ENCODE measurements at places on chromosomes 2 and 18.

DNA sequence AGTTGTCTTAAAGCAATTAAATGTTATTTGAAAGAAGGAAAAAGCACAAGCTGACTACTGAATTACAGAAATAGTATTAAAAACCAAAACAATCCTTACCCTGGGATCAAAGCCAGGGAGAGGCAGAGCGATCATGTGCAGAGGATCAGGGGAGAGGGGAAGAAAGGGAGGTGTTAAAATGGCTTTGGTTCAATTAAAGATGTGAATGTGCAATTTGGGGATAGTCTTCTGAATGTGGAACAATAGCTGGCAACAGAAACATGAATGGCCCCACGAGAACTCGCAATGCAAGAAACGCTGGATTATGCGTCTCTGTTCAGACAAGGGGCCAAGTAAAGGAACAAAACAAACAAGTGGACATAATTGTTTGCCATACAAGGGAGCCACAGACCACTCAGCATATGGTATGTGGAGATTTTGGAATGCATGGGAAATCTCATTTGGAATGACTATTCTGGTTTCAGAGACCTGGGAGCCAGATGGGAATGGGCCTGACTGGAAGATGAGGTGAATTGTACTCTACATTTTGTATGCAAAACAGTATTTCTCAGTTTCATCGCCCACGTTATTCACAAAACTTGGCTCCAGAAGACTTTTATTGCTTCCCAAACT lies 155.4 kb downstream of the SLC4A3 start:
- DNase-seq: no peak

GRCh38 chr2:158733430-158733755 lies 61.7 kb upstream of the DAPL1 start:
- DNase-seq: no peak

- DNase-seq: no peak
Observed at GRCh38 chr2:217085543-217085942, 225.7 kb upstream of the TNP1 start.

GRCh38 chr2:47061944-47062678 lies 93.0 kb downstream of the STPG4 start:
- DNase-seq: no peak

GRCh38 chr2:29479401-29479800 lies 364.2 kb downstream of the CLIP4 start:
- no peak for DNase-seq

DNA sequence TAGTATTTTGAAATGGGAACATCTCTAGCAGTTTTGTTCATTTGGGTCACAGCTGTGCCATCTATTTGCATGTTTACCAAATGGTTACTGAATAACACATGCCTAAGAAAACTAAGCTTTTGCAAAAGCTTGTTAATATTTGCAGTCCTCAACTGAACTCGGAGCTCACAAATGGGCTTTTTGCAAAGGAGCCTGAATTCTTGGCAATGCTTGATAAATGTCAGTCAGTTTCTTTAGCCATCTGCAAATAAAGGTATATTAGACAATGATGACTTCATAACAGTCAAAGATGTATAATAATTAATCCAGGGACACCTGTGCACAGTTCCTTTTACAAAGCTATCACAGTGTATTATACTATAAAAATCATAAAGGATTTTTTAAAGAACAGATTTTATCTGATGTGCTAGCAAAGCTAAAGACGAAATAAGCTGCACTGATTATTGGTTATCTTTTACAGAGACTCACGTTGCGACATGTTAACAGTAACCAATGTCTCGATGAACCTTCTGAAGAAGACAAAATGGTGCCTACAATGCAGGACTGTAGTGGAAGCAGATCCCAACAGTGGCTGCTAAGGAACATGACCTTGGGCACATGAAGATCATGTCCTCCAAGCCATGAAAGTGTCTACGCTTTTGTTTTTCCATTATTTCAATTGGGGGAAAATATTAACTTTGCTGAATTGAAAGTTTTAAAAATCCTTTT lies 248.4 kb upstream of the KCNJ3 start:
- no peak for DNase-seq

GRCh38 chr2:159609811-159610549 lies 6.4 kb downstream of the BAZ2B start:
- DNase-seq: no peak

DNA sequence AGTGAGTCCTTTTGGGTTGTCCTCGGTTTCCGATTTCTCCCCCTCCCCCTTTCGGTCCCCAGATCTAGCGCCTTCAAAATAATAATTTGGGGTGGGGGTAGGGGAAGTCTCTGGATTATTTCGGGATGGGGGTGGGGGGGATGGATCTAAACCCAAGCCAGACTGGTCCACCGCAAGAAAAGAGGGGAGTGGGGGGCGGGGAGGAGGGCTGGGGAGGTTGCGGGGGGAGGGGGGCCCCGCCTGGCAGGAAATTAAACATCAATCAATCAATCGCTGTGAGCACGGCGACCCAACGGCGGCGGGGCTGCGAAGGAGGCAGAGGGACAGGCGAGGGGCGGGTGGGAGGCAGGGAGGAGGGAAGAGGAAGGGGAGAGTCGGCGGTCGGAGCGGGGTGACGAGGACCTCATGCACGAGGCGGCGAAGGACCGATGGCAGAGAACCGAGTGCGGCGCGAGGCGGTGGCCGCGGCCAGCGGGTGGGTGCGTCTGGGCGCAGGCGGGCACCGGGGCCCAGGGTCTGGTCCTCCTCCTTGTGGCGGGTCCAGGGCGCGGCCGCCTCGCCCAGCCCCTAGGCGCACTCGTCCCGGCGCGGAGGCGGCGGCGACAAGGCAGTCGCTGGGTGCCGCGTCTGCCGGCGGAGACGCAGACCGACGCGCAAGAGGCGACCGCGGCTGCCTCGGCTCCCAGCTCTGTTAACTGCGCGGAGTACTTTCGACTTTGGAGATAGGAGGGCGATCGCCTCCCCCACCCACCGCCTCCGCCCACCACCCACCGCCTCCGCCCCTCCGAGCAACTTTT lies 468 bp upstream of the SATB2 start:
- DNase-seq: no peak

DNA sequence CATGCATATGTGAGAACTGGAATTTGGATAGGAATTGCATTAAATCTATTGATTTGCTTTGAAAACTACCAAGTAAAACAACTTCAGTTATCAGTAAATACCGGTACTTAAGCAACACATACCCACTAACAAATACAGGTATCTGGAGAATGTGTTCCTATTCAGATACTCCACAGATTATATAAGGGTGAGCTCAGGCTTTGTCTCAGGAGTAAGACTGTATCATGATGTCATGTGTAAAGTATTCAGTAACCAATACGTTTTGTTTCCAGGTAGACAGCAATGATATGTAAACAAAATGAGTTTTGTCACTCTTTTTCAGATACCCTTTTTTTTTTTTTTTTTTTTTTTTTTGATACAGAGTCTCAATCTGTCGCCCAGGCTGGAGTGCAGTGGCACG lies 74.8 kb downstream of the DSC3 start:
- DNase-seq: no peak

GRCh38 chr2:39525636-39526412 lies 88.7 kb upstream of the MAP4K3 start:
- no peak for DNase-seq

- DNase-seq: no peak
Observed at GRCh38 chr2:120854014-120854620, 118.4 kb downstream of the GLI2 start.

DNA sequence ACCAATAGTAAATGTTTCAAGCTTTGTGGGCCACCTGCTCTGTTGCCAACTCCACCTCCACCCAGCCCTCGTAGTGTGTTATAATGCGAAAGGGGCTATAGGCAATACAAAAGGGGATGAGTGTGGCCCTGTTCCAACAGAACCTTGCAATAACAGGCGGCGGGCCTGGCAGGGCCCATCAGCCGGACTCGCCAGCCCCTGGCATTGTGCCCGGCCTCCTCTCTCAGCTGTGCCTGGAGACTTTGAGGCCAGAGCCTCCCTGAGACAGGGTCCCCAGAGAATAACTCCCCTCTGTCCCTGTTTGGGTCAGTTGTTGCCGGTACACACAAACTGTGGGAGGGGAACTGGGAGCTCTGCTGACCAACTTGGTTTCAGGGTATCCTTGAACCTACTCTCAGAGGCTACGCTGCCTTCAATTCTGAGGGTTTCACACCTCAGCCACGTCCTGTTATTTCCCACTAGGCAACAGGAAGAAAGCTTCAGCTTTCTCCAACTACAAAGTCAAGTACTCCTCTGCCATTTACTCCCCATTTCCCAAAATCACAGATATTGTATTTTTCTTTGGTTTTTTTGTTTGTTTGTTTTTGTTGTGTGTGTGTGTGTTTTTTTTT lies 58.0 kb upstream of the ZNF236 start:
- DNase-seq: no peak

- DNase-seq: no peak
Observed at GRCh38 chr2:134220344-134220974, 33.4 kb upstream of the MGAT5 start.

- DNase-seq: no peak
Observed at GRCh38 chr2:49686897-49687442, 532.7 kb upstream of the FSHR start.

DNA sequence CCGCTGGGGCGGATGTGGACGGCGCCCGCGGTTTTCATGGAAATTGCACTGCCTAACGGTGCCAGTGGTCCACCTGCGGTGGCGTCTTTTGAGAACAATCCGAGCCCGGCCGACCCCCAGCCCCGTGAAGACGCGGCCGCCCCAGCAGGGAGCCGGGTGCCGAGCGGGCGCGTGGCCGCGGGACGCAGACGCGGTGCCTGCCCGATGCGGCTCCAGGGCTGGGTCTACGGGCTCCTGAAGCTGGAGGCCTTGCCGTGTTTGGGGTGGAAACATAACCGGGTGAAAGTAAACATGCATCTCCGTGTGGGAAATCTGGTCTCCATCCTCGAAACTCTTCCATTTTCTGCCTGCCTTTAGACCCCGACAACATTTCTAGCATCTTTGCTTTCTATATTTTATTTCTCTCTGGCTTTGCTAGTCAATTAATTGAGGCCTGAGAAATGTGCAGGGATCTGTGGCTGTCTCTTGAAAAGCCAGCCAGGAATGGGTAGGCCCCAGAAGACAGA lies 572 bp downstream of the INPP4A start:
- DNase-seq: no peak

- DNase-seq: peak; percentile 8
Observed at GRCh38 chr2:17540093-17540812, at the start of gene VSNL1. Gene VSNL1 (plus strand): TSS chr2:17540696. CDS start chr2:17592075, 51,379 bp downstream.

- no peak for DNase-seq
Observed at GRCh38 chr2:160474891-160475787, 18.5 kb downstream of the RBMS1 start.

GRCh38 chr2:43743706-43744105 lies 30.1 kb upstream of the DYNC2LI1 start:
- DNase-seq: no peak

DNA sequence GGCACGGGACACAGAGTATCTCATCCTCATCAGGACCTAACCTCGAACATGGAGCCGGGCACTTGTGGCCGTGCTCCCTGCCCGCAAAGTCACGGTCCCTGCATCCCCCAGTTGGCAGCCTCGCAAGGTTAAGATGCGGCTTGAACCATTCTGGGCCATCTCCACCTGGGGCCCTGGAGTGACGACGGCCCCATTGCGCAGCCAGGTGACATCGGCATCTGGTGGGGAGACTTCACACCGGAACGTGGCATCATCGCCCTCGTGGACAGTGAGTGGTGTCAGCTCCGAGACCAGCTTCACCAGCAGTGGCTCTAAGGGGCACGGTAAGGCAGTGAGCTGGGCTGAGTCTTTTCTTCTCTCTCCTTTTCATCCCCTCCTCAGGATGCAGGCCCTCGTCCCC lies 12.6 kb downstream of the TMEM198 start:
- DNase-seq: no peak

DNA sequence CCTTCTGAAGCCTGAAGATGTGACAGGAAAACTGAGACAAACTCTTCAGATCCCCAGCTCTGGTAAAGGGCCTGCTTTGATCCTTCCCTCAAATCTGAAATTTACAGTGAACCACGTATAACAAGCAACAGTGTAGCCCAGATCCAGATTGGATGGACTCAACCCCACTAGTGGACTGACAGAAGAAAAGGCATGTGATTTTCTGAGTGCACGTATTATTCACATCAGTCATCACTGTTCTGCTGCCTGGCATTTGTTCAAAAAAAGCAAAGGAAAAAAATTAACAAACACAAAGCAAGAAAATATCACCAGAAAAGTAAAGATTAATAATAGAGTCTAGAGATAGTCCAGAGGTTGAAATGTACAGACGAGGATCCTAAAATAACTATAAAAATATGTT lies 87.6 kb downstream of the CYRIA start:
- no peak for DNase-seq

DNA sequence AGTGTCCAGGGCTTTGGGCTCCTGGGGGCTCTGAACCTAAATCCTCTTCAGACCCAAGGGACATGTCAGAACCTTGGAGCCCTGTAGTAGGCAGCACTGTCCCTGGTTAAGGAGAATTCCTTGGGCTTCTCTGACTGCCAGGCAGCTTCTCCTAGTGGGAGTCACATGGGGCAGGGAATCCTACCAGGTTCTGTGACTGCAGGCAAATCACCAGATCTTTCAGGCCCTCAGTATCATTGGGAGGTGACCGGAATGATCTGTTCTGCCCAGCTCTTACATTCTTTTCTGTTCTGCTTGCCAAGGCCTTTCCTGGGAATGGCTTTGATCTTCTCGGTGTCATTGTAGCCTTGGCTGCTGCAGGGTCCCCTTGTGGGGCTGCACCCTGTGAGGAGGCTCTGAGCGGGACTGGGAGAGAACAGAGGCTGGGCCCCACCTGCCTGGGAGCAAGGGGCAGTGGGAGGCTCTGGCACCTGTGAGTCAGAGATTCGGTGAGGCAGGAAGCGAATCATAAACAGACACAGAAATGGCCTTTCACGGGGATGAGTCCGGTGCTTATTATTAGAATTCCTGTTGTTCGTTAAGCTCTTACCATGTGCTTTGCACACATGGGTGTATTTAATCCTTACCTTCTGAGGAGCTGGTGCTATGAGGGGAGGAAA lies 14.1 kb downstream of the CEP68 start:
- no peak for DNase-seq

DNA sequence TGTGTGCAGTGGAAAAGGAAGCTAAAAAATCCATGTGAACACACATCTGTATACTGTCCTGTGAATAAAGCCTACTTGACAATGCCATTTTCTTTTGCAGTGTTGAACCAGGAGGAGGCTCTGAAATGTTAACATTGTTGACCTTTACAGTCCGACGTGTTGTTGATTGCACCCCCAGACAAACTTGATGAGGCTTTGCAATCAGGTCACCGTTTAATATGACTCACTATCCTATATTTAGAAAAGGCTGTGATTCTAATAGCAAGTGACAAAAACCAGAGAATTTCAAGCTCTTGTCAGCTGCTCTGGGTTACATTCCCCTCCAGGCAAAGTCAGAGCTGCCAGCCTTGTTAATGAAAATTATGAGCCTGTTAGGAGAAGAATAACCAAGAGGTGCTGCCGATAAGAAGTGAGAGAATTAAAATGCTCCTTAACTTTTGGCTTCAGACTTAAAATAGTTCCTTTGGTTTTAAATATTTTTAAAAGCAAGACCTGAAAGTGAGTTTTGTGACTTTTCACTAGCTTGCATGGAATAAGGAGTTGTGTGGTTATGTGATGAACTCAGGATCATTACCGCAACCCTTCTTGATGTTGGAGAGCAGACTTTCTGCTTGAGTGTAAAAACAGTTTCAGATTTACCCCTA lies 162.1 kb downstream of the QPCT start:
- no peak for DNase-seq

All from NCI-H774 (cell line).